Activated CD8-positive, alpha-beta T cell treated with anti-CD3 and anti-CD28 coated beads for 36 hours (primary cell): ENCODE measurements at places on chromosomes 2 and 18. TPM values are rescaled to one million over a fixed set of nuclear protein-coding genes. Genes with fewer than 3 reads are reported as not detected.

The MYCN gene
- 0.16 TPM for total RNA-seq

The AQP12B gene
- total RNA-seq, result not detected

The LOXHD1 gene
- 0.11 TPM for total RNA-seq

The GLI2 gene
- total RNA-seq, result not detected

The CCDC148 gene
- not detected for total RNA-seq

The FSIP2 gene
- not detected for total RNA-seq

The RNU2-63P gene
- total RNA-seq, result 7.6 TPM

The ME2 gene
- 141 TPM for total RNA-seq

The MAP4K3 gene
- total RNA-seq, result 6.5 TPM

GRCh38 chr18:77103991-77104531 is 28.5 kb downstream of the MBP start:
- peaks cover 95% of the 10 kb centered on the region for H3K4me1 ChIP-seq
- H3K27me3 ChIP-seq, result no peaks in the 10 kb centered on the region
- H3K4me3 ChIP-seq, result no peak overlapping the region
- H3K27ac ChIP-seq, result peak overlapping the region; percentile 95

DNA sequence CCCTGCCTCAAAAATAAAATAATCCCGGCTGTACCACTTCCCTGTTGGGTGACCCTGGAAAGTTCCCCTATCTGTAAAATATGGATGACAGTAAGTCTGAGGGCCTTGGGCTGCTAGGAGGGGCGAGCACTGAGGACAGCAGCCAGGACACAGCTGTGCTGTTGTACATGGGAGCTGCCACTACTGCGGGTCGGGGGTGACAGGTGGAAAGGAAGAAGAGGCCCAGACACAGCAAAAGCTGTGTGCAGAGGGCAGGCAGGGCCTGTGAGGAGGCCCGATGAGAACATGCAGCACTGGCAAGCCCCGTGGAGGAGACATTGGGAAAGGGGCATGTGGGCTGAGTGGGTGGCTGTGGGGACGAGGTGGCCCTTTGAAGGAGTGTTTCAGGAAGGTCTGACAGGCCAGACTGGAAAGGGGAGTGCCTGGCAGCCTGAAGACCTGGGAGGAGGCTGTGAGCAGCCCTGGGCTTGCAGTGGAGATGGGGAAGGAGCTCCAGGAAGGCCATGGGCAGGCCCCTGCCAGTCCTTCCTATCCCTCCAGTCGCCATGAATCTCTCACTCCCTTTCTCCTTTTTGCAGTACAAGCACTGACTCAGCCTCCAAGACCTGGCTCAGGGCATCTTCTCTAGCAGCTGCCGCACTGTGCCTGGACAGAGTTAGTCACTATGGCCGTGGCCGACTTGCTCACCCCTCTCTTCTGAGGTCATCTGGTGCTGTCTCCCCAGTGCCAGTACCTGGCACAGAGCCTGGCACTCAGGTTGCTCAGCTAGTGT is 28.9 kb upstream of the SEMA4C start:
- no peak overlapping the region for H3K4me3 ChIP-seq
- H3K27ac ChIP-seq, result no peak overlapping the region
- H3K36me3 ChIP-seq, result no peaks in the 10 kb centered on the region
- no peak for DNase-seq

DNA sequence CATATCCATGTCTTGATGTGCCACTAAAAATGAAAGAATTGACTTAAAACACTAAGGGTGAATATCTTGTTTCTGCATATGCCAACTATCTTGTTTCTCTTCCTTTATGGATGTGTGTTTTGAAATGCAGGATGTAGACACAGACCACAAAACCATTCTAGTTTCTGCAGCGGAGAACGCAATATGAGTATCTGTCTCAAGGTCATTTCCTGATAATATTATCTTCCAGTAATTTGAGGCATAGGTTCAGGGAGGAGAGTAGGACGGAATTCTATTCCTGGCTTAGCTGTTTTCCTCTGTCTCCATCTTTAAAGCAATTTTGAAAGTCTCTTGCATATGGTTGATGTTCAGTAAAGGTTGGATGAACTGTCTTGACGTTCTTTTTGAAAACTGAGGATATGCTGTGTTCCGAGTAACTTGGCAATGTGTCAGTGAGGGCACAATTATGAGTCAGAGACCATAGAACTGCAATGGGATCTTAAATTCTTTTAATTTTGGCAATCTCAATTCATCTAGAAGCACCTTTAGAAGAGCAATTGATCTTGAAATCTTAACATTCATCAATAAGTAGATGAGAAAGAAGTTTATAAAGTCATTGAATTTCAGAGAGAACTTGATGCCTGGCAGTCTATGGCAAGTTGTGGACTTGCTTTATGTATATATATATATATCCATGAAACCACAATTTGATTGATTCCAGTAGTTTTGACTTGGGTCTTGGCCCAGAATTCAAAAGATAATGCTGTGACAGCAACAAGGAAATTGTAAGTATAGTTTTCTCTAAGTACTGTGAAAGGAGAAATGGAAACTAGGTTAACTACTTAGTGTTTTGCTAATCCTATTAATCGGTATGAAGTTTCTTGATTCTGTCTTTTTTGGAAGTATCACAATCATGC is 24.8 kb downstream of the RAB27B start:
- no peak overlapping the region for H3K27ac ChIP-seq
- peaks cover 8% of the 10 kb centered on the region for H3K4me1 ChIP-seq
- peaks cover 2% of the 10 kb centered on the region for H3K27me3 ChIP-seq
- DNase-seq, result no peak
- no peak overlapping the region for H3K4me3 ChIP-seq

- H3K4me1 ChIP-seq, result no peaks in the 10 kb centered on the region
- H3K27me3 ChIP-seq, result no peaks in the 10 kb centered on the region
- H3K27ac ChIP-seq, result no peak overlapping the region
- no peaks in the 10 kb centered on the region for H3K36me3 ChIP-seq
These were observed 258.3 kb downstream of the PRKCE start for GRCh38 chr2:45909677-45910191.

- H3K4me1 ChIP-seq, result no peaks in the 10 kb centered on the region
- peak; percentile 31 for DNase-seq
- H3K36me3 ChIP-seq, result no peaks in the 10 kb centered on the region
- no peak overlapping the region for H3K27ac ChIP-seq
- no peaks in the 10 kb centered on the region for H3K27me3 ChIP-seq
- no peak overlapping the region for H3K4me3 ChIP-seq
These were observed 582.4 kb upstream of the RAB6C start for GRCh38 chr2:129396980-129397599.

DNA sequence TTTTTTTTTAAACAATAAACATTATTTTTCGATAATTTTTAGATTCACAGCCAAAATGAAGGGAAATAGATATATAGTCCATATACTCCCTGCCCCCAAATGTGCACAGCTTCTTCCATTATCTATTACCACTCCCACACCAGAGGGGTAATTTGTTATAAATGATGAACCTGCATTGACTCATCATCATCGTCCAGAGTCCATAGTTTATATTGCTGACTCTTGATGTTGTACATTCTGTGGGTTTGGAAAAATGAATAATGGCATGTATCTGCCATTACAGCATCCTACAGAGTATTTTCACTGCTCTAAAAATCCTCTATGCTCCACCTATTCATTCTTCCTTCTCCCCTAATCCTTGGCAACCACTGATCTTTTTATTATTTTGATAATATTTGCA is 121.5 kb downstream of the LTBP1 start:
- peaks cover 3% of the 10 kb centered on the region for H3K4me1 ChIP-seq
- no peak overlapping the region for H3K27ac ChIP-seq
- H3K4me3 ChIP-seq, result no peak overlapping the region
- H3K36me3 ChIP-seq, result no peaks in the 10 kb centered on the region

DNA sequence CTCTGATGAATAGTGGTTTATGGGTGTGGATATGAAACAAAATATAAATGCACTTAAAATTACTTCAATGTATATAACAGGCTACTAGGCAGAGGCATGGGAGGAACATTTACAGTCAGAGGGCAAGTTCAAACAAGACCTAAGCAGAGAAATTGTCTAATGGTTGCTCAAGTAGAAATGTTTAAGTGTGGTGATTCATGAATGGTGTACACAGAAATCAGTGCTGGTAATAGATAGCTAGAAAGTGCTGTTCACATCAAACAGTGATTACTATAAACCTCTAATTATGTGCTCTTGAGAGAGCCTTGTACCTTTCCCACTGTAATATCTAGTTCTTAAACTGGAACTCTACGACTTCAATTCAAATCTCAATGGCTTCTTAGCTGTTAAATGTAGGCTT is 485.1 kb downstream of the NRXN1 start:
- no peak for DNase-seq
- H3K36me3 ChIP-seq, result no peaks in the 10 kb centered on the region
- no peak overlapping the region for H3K4me3 ChIP-seq
- H3K4me1 ChIP-seq, result no peaks in the 10 kb centered on the region
- no peaks in the 10 kb centered on the region for H3K27me3 ChIP-seq
- H3K27ac ChIP-seq, result no peak overlapping the region

GRCh38 chr2:64760128-64760527 is 106.4 kb upstream of the SERTAD2 start:
- no peak for DNase-seq

GRCh38 chr2:37851828-37852584 is 73.1 kb upstream of the RMDN2 start:
- peak overlapping the region; percentile 53 for H3K27ac ChIP-seq
- DNase-seq, result no peak
- H3K4me3 ChIP-seq, result peak overlapping the region; percentile 5

- H3K36me3 ChIP-seq, result peaks cover 37% of the 10 kb centered on the region
- no peaks in the 10 kb centered on the region for H3K27me3 ChIP-seq
- no peak overlapping the region for H3K27ac ChIP-seq
These were observed 86.8 kb upstream of the DNER start for GRCh38 chr2:229800997-229801754.

DNA sequence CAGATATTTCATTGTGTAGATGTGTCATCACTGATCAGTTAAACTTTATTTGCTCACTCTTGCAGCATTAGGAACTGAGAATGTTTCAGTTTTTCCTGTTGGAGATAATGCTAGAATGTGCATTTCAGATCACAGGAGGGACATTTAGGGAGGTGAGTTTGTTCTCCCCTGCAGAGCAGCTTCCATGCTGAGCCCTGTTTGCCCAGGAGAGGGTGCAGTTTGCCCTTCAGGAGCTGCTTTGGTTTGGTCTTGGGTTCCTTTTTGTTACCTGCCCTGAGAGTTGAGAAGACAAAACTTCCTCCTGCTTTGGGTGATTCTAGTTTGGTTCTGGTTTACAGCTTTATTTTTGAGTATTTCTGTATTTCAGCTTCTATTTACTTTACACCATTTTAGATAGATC is 49.9 kb downstream of the DGKD start:
- peaks cover 42% of the 10 kb centered on the region for H3K36me3 ChIP-seq
- peak; percentile 77 for DNase-seq
- H3K4me1 ChIP-seq, result peaks cover 60% of the 10 kb centered on the region
- H3K4me3 ChIP-seq, result no peak overlapping the region
- H3K27me3 ChIP-seq, result no peaks in the 10 kb centered on the region

- no peak for DNase-seq
- no peak overlapping the region for H3K27ac ChIP-seq
- no peaks in the 10 kb centered on the region for H3K27me3 ChIP-seq
- peaks cover 46% of the 10 kb centered on the region for H3K36me3 ChIP-seq
- H3K4me1 ChIP-seq, result no peaks in the 10 kb centered on the region
- no peak overlapping the region for H3K4me3 ChIP-seq
These were observed 20.3 kb downstream of the MRPL19 start for GRCh38 chr2:75666911-75667310.

- no peaks in the 10 kb centered on the region for H3K27me3 ChIP-seq
- peaks cover 80% of the 10 kb centered on the region for H3K4me1 ChIP-seq
- H3K36me3 ChIP-seq, result peaks cover 55% of the 10 kb centered on the region
- no peak overlapping the region for H3K4me3 ChIP-seq
- peak; percentile 82 for DNase-seq
These were observed 72.5 kb downstream of the DGKD start for GRCh38 chr2:233426619-233427342.

- DNase-seq, result no peak
- no peaks in the 10 kb centered on the region for H3K36me3 ChIP-seq
- no peak overlapping the region for H3K27ac ChIP-seq
- H3K4me3 ChIP-seq, result no peak overlapping the region
- no peaks in the 10 kb centered on the region for H3K4me1 ChIP-seq
These were observed 284.1 kb downstream of the SLC4A3 start for GRCh38 chr2:219911541-219911940.

DNA sequence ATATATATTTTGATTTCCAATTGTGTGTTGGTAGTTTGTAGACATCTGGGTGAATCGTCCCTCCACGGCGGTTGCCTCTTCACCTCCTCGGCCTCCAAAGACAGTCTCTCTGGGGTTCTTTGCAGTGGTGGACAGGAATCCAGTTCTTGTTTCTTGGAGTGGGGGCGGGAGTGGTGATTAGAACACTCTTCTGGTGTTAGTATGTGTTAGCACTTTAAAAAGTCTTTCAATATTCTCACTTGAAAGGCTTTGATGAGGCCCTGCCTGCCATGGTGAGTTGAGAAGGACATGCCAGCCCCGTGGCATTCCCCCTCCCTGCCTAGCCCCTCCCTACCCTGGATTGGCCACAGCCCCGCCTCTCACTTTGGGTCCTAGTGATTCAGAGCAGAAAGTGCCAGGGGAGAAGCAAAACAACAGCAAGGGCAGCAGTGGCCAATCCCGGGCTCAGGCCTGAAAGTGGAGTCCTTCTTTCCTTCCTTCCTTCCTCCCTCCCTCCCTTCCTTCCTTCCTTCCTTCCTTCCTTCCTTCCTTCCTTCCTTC is 316.8 kb upstream of the HS6ST1 start:
- H3K4me1 ChIP-seq, result no peaks in the 10 kb centered on the region
- H3K27me3 ChIP-seq, result peaks cover 2% of the 10 kb centered on the region
- H3K27ac ChIP-seq, result no peak overlapping the region
- H3K4me3 ChIP-seq, result no peak overlapping the region
- no peaks in the 10 kb centered on the region for H3K36me3 ChIP-seq
- DNase-seq, result no peak

- peaks cover 52% of the 10 kb centered on the region for H3K4me1 ChIP-seq
- DNase-seq, result no peak
- peaks cover 52% of the 10 kb centered on the region for H3K36me3 ChIP-seq
- H3K27me3 ChIP-seq, result no peaks in the 10 kb centered on the region
- H3K27ac ChIP-seq, result no peak overlapping the region
These were observed 19.7 kb downstream of the DARS1 start for GRCh38 chr2:135965756-135966155.

DNA sequence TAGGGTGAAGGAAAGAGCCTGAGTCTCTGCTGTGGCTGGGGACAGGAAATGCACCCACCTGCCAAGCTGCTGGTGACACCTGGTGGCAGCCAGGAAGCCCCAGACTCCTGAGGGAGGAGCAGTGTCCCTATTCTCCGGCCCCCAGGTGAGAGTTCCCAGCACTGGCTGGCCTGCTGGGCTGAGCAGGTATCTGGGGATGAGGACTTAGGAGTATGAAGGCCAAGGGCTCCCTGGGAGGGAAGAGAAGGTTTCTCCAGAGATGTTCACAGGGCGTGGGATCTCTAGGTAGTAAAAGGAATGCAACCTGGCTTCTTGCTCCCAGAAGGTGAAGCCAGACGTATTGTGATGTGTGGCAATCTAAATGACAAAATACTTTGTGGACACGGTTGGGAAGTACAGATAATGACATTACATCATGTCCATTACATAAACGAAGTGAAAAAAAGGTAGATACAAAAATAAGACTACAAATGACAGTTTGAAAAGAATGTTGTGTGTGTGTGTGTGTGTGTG is 75.8 kb upstream of the SLC1A4 start:
- peaks cover 2% of the 10 kb centered on the region for H3K27me3 ChIP-seq
- H3K27ac ChIP-seq, result no peak overlapping the region
- peaks cover 23% of the 10 kb centered on the region for H3K4me1 ChIP-seq
- H3K4me3 ChIP-seq, result no peak overlapping the region
